ENCODE measurements at places on chromosomes 5 and 9. TPM values are rescaled to one million over a fixed set of nuclear protein-coding genes. Genes with fewer than 3 reads are reported as not detected.
A peak's percentile ranks its signal among the peaks of the same experiment; 100 is the strongest.

ARHGEF28 gene
- 77.5 TPM for total RNA-seq

- peak; percentile 99 for DNase-seq
- no peaks in the 10 kb centered on the region for H3K36me3 ChIP-seq
- peak overlapping the region; percentile 99 for H3K4me3 ChIP-seq
- no peaks in the 10 kb centered on the region for H3K27me3 ChIP-seq
- peak overlapping the region; percentile 85 for H3K27ac ChIP-seq
Observed at GRCh38 chr9:130712564-130713285, 19.1 kb downstream of the EXOSC2 start.

DNA sequence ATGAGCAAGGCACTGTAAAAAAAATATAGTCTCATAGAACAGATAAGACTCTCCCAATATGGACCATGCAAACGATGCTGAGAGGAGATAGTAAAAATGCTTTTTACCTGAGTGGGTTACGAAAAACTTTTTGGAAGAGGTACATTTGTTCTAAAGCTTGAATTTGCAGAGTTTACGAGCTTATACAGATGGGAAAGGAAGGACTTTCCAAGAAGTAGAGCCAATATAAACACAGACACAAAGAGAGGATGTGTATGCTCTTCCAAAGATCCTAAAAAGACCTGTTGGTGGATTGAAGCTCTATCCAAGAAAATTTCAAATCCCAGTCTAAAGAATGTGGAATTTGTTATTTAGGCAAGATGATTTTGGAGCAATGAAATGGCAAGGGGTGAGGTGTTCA, 127.1 kb upstream of the SLCO6A1 start:
- H3K4me3 ChIP-seq = no peak overlapping the region
- peaks cover 29% of the 10 kb centered on the region for H3K4me1 ChIP-seq
- H3K27me3 ChIP-seq = no peaks in the 10 kb centered on the region
- no peak overlapping the region for H3K27ac ChIP-seq
- no peak for DNase-seq

GRCh38 chr5:157143127-157143971, 684 bp upstream of the MED7 start:
- peaks cover 5% of the 10 kb centered on the region for H3K27me3 ChIP-seq
- H3K27ac ChIP-seq = 0 out of 2 replicates have a peak overlapping the region, but pooled peaks have one; percentile 2
- peaks cover 11% of the 10 kb centered on the region for H3K4me1 ChIP-seq
- DNase-seq = no peak
- peak overlapping the region; percentile 69 for H3K4me3 ChIP-seq
- H3K36me3 ChIP-seq = peaks cover under 1% of the 10 kb centered on the region

GRCh38 chr9:18837402-18837801, 195.6 kb downstream of the SAXO1 start:
- H3K27ac ChIP-seq = no peak overlapping the region
- H3K4me3 ChIP-seq = no peak overlapping the region
- H3K36me3 ChIP-seq = no peaks in the 10 kb centered on the region
